ENCODE measurements at places on chromosomes 7 and 10. TPM values are rescaled to one million over a fixed set of nuclear protein-coding genes. Genes with fewer than 3 reads are reported as not detected.

DNA sequence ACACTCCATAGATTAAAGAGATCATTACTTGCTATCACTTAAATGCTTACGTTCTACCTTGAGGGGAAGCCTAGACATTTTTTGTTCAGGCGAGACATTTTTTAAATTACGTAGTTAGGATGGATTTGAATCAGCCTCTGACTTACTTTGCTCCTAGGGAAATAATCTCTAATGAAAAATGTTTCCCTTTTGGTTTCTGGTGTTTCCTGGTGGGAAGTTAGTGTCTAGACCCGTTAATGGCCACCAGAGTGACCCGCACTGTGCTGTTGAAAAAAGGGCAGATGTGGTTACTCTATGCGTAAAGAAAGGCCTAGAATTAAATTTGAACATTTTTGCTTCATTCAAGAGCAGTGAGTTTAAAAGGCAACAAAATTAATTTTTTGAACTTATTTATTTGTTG, 3.8 kb downstream of the ZNF365 start:
- no peak for DNase-seq

DNA sequence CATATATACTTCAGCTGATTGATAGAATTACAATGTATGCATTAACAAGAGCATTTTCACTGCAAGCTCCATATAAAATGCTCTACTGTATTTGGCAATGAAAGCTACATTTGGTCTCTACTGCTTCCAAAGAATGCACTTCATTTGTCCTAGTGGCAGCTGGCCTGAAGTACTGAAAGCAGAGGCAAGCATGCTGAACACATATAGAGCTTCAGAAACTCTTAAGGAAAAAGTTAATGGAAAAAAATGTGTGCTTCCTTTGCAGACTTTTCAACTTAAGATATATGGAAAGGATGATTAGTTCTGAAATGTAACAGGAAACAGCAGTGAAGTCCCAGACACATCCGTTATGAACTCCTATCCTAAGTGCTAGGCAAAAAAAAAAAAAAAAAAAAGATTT, 537.1 kb upstream of the POM121L12 start:
- no peak for DNase-seq

- no peak for DNase-seq
Measured at GRCh38 chr7:151398446-151399304, 11.2 kb downstream of the WDR86 start.

GRCh38 chr10:115514895-115515294, 421.7 kb downstream of the ATRNL1 start:
- peak; percentile 1 for DNase-seq

DNA sequence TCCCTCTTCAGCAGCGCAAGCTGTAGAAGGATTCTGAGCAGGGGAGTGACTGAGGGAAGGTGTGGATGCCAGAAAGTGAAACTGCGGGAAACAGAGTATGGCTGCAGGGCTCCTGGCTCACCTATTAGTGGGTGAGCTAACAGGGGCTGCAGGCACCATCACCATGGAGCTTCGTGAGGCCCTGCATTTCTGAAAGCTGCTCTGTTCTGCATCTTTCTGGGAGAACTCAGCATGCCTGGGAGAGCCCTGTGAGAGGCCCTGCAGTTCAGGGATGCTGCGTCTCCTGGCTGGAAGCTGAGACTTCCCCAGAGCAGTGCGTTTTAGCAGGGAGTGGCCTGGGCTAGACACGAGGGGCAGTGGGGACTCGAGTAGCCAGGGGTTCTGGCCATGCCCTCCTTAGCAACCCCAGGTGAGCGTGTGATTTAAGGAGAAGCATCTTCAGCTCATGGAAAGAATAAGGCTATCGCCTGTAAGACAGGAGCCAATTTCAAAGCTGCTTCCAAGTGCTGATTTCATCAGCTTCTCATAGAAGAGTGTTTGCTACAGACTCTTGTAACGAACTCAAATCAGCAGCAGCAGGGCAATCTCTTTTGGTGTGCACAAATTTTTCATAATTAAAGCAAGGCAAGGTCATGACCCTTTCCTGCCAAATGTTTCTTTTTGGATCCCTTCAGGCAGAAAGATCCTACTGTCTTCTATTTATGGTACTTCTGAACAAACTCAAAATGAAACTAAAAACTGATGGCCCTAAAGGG, 293.6 kb upstream of the ZNF32 start:
- no peak for DNase-seq

The TIMM23 gene
- 72.1 TPM for polyA plus RNA-seq

The IL6 gene
- polyA plus RNA-seq, result 3.5 TPM

The AASS gene
- 0.33 TPM for polyA plus RNA-seq

All from CD14-positive monocyte (primary cell).